ENCODE measurements at places on chromosomes 2 and 18.

- DNase-seq = no peak
Measured at GRCh38 chr18:12028040-12028628, 46.8 kb downstream of the IMPA2 start.

- no peak for DNase-seq
Measured at GRCh38 chr2:9110893-9111569, 95.6 kb upstream of the ASAP2 start.

DNA sequence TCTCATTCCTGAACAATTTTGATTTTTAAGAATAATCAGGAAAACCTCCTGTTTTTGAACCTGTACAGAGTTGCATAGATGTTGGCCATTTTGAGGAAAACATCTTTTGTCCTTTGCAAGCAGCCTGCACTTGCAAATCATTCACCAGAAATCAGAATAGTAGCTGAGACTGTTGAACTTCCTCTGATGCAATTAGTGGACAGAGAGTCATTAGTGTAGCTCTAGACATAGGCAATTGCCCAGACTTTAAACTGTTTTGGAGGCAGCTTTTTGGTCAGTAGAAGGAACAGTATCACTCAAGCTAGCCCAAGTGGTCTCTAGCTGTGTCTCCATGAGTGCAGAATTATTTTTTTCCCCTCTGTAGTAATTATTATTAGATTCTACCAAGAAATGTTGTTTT, 326.1 kb downstream of the PIK3C3 start:
- DNase-seq = no peak

DNA sequence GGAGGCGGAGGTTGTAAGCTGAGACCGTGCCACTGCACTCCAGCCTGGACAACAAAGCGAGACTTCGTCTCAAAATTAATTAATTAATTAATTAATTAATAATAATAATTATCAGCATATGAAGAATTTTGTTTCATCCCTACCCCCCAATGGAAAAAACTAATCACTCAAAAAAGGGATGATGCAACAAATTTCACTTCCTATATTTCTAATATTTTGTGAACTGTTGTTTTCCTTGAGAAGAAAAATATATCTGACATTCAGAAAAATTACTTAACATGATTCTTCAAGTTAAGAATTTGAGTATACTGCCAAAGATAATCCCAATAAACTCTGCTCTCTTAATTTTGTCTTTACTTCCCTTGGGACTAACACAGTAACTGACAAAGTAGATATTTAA, 28.1 kb downstream of the EXOC6B start:
- DNase-seq = no peak

DNA sequence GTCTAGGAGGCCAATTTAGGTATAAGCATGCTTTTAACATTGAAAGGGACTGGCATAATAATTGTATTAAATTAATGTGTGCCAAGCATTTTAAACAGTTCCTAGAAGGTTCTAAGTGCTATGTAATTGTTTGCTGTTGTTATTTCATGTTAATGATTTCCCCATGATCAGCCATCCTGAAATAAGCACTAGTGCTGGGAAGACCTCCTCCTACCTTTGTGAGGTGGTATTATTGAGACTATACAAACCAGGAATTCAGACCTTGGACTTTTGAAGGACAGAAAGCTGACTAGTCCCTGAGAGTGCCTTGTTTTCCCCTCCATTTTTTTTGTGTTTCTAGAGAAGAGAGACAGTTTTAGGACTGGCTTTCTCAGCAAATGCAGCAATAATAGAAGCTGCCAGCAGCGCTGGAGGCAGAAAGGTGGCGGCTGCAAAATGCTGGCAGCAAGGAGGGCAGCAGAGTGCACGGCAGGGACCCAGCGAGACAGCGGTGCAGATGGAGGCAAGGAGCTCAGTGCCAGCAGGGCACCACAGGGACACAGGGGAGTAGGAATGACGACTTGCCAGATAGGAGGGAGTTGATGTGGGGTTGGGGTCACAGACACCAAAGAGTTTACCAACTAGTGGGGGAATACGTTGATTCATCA, 25.3 kb downstream of the NABP1 start:
- DNase-seq = no peak

- no peak for DNase-seq
Measured at GRCh38 chr2:142873831-142874287, 3.6 kb upstream of the KYNU start.

GRCh38 chr2:67281101-67281500, 116.0 kb upstream of the ETAA1 start:
- no peak for DNase-seq

- DNase-seq = no peak
Measured at GRCh38 chr2:71348302-71348701, 16.7 kb downstream of the ZNF638 start.

- no peak for DNase-seq
Measured at GRCh38 chr2:205800224-205800623, 117.9 kb downstream of the NRP2 start.

- no peak for DNase-seq
Measured at GRCh38 chr2:177252808-177253531, 11.6 kb downstream of the NFE2L2 start.

GRCh38 chr2:128691526-128691925, 372.9 kb upstream of the HS6ST1 start:
- DNase-seq = no peak

- no peak for DNase-seq
Measured at GRCh38 chr2:219448099-219448775, 13.6 kb downstream of the SPEG start.

- no peak for DNase-seq
Measured at GRCh38 chr2:225270861-225271260, 128.6 kb upstream of the NYAP2 start.

GRCh38 chr18:71505526-71505925, 1038.6 kb downstream of the CBLN2 start:
- no peak for DNase-seq

DNA sequence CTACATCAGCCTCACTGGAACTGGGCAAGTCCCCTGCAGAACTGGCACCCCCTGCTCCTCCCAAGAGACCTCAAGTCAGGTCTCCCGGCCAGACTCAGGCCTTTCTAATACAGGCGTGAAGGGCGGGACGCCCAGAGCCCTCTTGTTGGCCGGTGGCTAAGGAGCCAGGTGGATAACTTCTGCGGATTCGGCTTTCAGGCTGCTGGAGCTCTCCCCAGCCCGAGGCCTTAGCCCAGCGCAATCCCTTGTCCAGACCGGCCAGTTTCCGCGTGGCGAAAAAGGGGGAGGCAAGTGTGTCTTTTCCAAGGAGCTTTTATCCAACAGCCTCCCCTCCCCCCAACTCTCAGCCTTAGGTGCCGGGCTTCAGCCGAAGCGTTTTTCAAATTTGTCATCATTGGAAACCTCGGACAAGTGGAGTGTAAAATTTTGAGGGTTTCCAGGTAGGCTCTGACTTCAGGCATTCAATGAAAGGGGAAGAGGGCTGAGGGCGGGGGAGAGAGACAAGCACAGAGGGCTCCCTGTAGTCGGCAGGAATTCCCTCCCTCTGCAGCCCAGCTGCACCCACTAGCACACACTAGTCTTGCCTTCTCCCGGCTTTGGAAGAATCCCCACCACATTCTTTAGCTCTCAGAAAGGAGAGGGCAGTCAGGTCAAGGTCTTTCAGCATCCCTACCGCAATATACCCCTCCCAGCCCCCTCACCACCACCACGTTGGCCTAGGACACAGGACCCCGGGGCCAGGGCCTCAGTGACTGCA, 9.5 kb upstream of the SATB2 start:
- no peak for DNase-seq

GRCh38 chr2:238728330-238729260, 119.3 kb upstream of the TWIST2 start:
- no peak for DNase-seq

DNA sequence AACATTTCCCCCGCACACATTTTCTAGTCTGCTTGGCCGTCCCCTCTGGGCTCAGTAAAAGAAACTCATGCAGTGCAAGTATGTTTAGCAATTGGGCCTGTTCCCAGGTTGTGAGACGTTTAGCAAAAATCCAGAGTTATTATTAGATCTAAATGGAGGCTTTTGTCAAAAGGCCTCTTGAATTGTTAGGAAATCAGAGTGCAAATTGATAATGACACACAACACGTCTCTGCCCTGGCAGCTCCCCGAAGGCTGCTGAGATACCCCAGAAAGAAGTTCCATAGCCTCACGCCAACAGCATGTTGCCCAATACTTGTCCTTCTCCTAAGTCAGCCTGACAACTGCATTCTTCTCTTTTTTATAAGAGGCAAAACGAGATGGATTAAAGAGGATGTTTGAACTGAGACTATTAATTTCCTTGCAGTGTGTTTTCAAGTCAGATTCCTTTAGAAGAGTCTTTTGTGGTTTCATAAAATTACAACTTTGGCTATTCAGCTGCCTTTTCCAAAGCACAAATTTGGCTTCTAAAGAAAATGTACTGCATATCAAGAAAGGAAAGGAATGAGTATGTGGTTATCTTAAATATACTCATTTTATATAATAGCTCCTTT, 202.2 kb downstream of the TRIB2 start:
- no peak for DNase-seq

DNA sequence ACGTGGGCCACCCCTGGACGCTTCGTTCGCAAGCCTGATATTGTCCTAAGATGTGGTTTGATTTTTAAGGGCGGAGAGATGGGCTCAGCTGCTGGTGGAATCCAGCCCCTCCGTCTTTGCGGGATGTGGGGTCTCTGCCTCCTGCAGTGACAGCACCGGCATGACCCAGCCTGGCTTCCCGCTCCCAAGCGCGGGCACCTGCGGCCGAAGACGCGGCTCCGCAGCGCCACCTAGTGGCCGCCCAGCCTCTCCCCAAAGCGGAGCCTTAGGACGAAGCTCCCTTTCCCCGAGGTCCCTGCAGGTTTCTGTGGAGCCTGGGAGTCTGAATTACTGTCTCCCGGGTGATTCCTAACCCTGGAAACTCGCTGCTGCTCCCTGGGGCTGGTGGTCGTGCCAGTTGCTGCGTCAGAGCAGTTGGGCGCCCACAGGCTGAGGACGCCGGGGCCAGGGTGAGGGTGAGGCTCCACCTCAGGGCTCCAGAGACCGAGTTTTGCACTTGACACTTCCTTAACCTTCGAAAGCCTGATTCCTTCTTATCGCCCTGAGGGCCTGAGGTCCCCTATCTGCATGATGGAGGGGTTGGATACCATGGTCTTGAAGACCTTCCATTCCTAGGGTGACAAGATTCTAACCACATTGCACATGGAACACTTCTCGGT, 137.5 kb downstream of the TPO start:
- peak; percentile 44 for DNase-seq

DNA sequence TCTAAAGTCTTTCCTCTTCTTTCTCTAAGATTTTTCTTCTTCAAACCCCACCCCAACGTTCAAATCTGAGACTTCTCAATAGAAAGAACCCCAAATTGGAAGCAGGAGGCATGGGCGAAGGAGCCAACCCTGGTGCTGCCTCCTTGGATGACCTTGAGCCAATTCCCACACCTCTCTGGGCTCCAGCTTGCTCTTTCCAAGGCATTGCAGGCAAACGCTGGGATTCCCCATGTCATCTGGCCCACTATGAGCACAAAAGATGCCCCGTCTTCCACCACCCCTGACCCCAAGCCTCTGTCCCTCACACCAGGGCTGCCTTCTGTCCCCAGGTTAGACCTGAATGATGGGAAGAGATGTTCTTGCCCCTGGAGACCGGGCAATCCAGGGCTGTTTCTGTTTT, 57.0 kb downstream of the TTC32 start:
- DNase-seq = no peak

DNA sequence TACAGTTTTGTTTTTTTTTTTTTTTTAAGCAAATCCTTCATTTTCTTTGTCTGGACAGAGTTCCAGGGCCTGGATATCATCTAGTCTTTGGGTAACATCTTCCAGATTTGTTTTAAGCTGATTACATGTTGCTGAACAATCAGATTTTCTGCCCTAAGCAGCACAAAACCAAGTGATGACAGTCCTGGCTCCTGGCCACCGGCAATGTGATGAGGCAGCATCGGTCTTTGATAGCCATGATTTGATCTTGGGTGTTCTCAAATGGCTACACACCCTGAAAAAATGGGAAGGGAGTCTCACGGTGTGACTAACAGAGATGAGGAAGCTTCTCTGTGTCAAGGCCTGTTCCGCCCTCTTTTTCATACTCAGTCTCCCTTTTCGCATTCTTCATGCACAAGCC, 708.6 kb upstream of the ZEB2 start:
- no peak for DNase-seq

DNA sequence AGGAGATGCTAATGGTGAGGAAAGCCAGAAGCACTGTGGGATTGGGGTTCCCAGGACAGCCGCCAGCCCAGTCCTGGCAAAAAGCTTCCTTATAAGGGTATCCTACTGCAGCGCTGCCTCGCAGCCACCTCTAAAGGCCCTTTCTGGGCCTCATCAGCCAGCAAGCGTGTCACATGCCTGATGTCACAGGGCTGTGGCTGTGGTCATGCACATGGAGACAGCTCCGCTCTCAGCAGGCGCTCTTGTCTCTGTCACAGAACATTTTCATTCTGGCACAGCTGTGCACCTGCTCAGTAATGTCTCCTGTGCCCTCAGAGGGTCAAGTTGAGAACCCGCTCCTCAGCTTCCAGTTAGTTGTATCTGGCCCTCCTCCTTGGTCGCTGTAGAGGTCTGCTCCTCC, 17.7 kb upstream of the MAL start:
- no peak for DNase-seq

DNA sequence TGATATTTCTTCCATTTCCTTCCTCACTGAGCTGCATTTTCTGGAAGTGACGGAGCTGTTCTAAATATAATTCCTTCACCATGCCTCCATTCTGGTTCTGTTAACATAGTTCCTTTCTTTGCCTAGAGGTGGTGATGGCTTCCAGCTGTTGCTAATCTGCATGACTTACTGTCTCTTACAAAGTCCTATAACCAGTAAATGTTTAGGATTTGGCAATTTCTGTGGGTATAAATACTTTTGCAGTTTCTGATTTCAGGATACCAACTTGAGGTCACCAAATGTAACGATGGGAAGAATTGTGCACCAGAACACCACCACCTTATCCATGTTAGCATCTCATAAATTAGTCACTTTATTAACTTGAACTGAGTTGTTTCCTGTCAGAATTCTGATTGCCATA, 101.7 kb upstream of the FN1 start:
- DNase-seq = no peak

GRCh38 chr2:12704378-12704777, 12.4 kb upstream of the TRIB2 start:
- DNase-seq = no peak

DNA sequence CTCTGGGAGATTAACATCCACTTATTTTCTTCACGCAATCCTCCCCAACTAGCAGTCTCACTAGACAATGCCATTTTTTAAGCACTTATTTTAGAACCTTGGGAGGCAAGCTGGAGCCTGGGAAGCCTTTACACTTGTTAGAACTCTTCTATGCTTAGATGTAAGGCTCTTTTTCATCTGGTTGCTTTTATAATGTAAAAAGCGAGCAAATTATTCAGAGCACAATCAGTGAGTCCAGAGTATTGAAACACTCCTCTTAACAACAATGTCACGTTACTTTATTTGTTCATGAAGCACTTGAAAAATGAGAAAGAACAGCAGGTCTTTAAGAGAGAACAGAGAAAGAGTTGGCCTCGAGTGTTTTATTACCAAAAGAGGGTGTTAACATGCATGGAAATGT, 84.1 kb upstream of the SLC8A1 start:
- no peak for DNase-seq

GRCh38 chr2:8198766-8199382, 483.0 kb upstream of the ID2 start:
- no peak for DNase-seq

Measured in stimulated activated CD4-positive, alpha-beta T cell treated with anti-CD3 and anti-CD28 coated beads, TNF-alpha, amount 100 ng/mL, for 4 hours (primary cell).